ENCODE measurements at places on chromosomes 12 and 14.

DNA sequence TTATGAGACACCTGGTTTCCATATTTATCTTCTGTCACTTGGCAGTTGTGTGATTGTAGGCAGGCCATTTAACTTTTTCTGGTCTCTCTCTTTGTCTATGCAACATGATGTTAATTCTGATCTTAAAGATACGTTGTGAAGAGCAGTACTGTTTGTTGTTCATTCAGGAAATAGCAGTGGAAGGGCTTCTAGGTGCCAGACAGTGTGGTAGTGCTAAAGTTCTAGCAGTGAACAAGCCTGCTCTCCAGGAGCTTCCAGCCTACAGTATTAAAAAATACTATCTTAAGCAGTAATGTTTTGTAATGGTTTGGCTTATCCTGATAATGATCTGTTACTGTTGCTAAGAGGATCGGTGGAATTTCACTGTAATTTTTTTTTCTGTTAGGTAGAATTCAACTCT lies 15.2 kb downstream of the NAA30 start:
- no peak for DNase-seq

- no peak for DNase-seq
These were observed 152.3 kb downstream of the MSRB3 start for GRCh38 chr12:65430571-65431306.

- no peak for DNase-seq
These were observed at the start of gene GZMB for GRCh38 chr14:24634158-24634557. Gene GZMB, minus strand, starts transcription at chr14:24634190. Its CDS starts 30 bp downstream, at chr14:24634160.

DNA sequence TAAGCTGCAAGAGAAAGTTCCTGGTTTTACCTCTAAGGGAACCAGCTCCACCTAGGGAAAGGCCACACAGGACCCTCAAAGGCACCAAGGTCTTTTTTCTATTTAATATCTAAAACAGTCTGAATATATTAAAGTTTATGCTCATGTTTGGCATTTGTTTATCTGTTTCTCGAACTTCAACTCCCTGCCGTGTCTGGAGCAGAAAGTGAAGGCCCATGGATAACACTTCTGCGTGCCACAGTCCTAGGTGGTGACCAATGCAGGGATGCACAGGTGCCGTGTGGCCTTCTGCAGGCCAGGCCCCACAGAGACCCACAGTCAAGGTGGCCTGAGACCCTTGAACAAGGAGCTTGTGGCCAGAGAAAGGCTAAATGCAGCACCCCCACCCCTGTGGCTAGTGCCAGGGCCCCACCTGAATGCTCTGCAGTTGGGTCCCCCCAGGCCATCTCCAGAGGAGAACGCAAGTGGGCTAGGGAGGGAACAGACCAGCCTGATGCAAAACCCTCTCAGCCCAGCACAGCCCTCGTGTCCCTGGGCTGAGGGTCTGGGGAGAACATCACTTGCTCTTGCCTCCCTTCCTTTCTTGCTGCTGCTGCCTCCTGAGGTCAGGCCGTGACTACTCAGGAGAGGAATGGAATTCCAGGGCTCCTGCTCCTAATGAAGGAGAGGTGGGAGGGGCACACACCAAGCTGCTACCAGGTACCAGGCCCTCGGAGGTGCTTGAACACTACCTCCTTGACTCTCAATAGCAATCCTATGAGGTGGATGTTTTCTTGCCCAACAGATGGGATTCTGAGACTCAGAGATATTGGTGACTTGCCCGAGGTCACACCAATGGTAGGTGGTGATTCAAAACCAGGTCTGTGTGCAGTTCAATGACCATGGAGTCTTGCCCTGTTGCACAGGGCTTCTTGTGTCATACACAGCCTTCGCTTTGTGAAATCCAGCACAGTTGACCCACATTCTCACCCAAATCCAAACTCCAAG lies 45.4 kb downstream of the PSMA6 start:
- DNase-seq = no peak

DNA sequence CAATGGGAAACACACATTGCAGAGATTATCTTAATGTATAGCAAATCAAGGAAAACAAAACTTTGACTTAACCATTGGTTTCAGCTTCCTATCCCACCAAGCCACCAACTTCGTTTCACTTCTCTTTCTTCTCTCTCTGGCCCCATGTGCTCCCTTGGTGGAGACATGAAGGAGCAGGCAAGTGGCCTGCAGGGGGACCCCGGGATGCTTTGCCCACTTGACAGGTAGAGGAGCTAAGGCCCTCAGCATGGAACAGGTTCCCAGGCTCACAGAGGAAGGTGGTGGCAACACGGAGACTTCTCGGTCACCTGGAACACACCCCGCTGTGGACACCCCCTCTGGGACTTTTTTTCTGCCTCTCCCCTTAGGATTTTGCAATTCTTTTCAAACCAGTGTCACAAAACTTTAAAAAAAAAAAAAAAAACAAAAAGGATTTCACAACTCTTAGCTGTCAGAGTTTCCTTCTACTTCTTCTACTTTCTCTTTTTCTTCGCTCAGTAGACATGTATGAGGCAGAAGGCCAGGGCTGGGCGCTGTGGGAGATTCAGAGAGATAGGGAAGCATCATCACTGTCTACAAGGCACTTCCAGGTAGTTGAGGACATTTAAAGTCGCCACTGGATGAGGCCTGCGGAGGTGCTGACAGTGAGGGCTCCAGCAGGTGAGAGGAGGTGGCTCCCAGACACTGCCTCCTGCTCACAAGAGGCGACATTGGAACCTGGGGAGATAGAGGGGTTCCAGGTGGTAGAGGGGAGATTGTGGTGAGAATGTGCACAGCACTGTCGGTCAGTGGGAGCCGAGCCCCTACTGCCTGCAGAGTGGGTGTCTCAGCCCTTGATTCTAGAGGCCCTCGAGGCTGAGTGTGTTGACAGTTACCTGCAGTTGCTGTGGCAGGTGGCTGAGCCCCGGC lies 119.6 kb downstream of the GCH1 start:
- no peak for DNase-seq

DNA sequence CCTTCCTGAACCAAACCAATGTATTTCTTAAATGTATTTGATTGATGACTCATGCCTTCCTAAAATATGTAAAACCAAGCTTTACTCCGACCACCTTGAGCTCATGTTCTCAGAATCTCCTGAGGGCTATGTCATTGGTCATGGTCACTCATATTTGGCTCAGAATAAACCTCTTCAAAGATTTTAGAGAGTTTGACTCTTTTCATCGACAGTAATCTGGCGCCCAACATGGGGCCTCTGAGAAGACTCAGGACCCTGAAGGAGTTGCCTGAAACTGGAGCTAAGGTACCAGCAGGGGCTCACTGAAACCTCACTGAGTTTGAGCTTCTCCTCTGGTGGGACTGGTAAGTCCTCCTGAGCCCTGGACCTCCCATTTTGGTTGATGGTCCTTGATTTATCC lies 17.2 kb upstream of the PSMC1 start:
- no peak for DNase-seq

- DNase-seq = no peak
These were observed 9.8 kb upstream of the PHLDA1 start for GRCh38 chr12:76041406-76041805.

DNA sequence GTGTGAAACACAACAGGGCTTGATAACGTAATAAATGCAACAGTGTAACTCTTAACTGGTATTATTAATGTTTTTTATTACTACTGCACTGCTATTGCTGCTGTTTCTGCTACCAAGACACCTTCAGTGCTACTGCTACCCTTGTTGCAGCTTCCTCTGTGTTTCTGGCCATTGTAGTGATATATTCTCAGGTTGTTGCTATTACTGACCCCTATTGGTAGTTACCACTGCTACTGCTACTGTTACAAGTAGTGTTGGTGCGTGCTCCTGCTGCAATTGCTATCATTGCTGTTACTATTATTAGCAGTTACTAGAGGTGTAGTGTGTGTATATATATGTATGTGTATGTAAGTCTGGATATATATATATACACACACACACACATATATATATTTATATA lies 87.2 kb upstream of the PTPRB start:
- DNase-seq = no peak

GRCh38 chr12:57627501-57628279 lies 5.3 kb downstream of the B4GALNT1 start:
- no peak for DNase-seq

DNA sequence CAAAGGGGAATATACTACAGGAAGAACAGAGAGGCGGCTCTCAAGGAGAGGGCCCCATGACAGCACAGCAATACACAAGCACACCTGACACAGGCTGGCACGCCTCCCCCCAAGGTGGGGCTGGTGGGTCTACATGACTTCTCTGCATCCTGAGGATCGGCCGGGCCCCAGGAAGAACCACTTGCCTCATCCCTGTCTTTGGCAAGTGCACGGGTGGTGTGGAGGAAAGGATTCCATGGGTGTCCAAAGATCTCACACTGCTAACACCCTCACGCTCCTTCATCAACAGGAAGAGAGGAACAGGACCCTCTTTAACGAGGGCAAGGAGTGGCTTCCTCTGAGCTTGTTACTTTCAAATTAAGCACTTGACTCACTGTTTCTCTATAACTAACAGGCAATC lies 7.3 kb downstream of the VAMP1 start:
- DNase-seq = no peak

Data from right atrium auricular region (tissue), 2 donors.